ENCODE measurements at places on chromosomes 13 and 19. TPM values are rescaled to one million over a fixed set of nuclear protein-coding genes. Genes with fewer than 3 reads are reported as not detected.

Gene ELSPBP1
- not detected for total RNA-seq

Gene CGB3
- not detected for total RNA-seq

Gene CPAMD8
- total RNA-seq: 0.64 TPM

Gene CEACAM3
- not detected for total RNA-seq

Gene ZNF497
- 0.32 TPM for total RNA-seq

Gene TMEM150B
- total RNA-seq: not detected

Gene ZNF613
- 10.8 TPM for total RNA-seq

Measured in fibroblast of villous mesenchyme (primary cell).